ENCODE measurements at places on chromosomes 5 and 9. TPM values are rescaled to one million over a fixed set of nuclear protein-coding genes. Genes with fewer than 3 reads are reported as not detected.

Gene C9
- polyA plus RNA-seq, result not detected

Gene PCDHGC3
- 23.1 TPM for polyA plus RNA-seq

Gene SLC36A2
- polyA plus RNA-seq, result not detected

Gene LHX3
- polyA plus RNA-seq, result not detected

Gene SHISAL2B
- polyA plus RNA-seq, result 69.8 TPM

Gene KIAA1958
- 1.4 TPM for polyA plus RNA-seq

All from pancreas (tissue), 10 donors.